A673 (cell line): ENCODE measurements at places on chromosomes 7 and 10. TPM values are rescaled to one million over a fixed set of nuclear protein-coding genes. Genes with fewer than 3 reads are reported as not detected.

DLX5 gene
- total RNA-seq = 69.6 and 82.1 TPM in 2 replicates

GRCh38 chr10:132783940-132784865, 1.7 kb downstream of the NKX6-2 start:
- no peaks in the 10 kb centered on the region for H3K36me3 ChIP-seq
- DNase-seq = no peak
- no peak overlapping the region for H3K27ac ChIP-seq
- H3K4me3 ChIP-seq = no peak overlapping the region
- H3K4me1 ChIP-seq = no peaks in the 10 kb centered on the region

DNA sequence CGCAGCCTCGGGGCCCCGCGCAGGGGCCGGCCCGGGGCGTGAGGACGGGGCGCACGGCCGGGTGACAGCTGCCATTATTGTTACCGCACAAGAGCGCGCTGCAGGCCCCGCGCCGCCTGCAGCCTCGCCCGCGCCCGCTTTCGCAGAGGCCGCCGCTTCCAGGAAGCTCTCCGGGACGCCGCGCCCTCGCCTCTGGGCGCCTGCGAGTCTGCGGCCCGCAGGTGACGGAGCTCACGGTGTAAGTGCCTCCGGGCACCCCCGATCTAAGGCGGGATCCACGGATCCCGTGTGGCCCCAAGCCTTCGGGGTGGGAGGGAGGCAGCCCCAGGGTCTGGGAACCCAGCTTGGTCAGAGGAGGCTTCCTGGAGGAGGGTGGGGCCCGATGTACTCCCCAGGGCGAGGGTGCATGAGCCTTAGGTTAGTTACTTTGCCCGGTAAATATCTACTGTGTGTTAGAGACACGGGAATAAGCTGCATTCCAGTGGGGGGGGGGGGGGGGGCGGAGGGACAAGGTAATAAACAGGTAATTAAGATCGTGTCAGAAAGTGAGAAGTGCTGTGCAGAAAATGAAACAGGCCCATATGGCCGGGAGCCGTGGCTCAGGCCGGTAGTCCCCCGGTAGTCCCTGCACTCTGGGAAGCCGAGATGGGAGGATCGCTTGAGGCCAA, 638 bp downstream of the IQCE start:
- H3K4me3 ChIP-seq = peak overlapping the region; percentile 98
- DNase-seq = peak; percentile 41
- H3K27ac ChIP-seq = peak overlapping the region; percentile 78
- H3K27me3 ChIP-seq = no peaks in the 10 kb centered on the region

IQCE gene
- total RNA-seq = 35.4 and 42.8 TPM in 2 replicates

DNA sequence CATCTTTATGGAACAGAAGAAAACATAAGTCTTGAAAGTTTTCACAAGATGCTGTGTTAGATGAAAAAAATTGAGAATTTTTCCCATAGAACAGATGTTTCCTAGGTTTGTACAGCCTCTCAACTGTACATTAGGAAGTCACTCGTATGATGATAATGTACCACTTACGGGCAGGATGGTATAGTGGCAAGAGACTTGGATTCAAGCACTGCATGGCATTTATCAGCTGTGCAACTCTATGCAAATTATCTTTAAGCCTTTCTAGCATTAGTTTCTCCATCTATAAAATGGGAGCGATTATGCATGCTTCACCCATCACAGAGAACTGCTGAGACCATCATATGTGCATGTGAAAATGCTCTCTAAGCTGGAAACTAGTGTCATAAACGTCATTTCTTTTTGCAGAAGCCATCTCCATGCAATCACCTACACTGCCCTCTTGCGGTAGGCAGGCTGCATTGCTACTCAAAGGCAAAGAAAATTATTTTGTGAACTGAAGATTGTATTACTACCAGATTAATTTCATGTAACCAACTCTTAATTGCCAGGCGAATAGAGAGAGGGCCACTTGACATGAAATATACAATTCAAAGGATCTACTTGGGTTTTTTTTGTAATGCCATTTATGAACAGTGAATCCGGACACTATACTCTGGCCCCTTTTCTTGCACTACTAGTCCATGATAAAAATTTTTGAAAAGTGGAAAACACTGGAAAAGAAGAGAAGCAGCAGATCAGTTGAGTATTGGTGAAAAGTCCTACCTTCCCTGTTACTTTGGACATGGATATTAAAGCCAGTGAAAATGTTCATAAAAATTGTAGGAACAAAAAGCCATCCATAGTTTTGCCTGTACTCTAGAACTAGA, 102.3 kb downstream of the JAZF1 start:
- H3K4me1 ChIP-seq = no peaks in the 10 kb centered on the region
- DNase-seq = peak; percentile 58
- H3K36me3 ChIP-seq = no peaks in the 10 kb centered on the region
- no peak overlapping the region for H3K4me3 ChIP-seq
- H3K27ac ChIP-seq = no peak overlapping the region
- peaks cover 33% of the 10 kb centered on the region for H3K27me3 ChIP-seq

- no peak overlapping the region for H3K4me3 ChIP-seq
- H3K27me3 ChIP-seq = peaks cover 93% of the 10 kb centered on the region
- no peak overlapping the region for H3K27ac ChIP-seq
- no peak for DNase-seq
Measured at GRCh38 chr10:6473430-6473829, 106.6 kb downstream of the PRKCQ start.
